ENCODE measurements at places on chromosomes 4 and X. TPM values are rescaled to one million over a fixed set of nuclear protein-coding genes. Genes with fewer than 3 reads are reported as not detected.

DNA sequence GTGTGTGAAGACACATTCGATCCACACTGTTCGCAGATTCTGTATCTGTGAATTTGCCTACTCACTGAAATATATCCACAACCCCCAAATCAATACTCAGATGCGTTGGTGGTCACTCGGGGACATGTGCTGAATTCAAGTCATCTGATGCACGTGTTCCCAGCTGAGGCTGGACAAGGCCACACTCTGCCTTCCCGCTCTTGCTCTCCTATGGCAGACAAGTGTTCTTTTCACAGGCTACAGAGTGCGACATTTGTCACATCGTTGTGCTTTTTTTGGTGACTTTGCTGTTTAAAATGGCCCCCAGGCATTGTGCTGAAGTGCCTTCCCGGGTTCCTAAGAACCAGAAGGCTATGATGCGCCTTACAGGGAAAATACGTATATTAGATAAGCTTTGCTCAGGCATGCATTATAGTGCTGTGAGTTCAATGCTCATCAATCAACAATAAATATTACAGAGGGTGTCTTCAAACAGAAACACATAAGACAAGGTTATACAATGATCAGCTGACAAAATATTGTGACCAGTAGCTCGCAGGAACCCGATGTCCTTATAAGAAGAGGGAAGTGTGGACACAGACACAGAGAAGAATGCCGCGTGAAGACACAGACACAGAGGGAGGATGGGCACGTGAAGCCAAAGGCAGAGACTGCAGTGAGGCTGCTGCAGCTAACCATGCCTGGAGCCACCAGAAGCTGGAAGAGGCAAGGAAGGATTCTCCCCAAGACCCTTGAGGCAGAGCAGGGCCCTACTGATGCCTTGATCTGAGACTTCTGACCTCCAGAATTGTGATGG, 42.0 kb downstream of the IRF2 start:
- no peak for DNase-seq

- DNase-seq = no peak
Observed at GRCh38 chrX:94057385-94057784, 383.4 kb downstream of the FAM133A start.

SRPX2 gene
- total RNA-seq = 11.2 TPM

HTR2C gene
- not detected for total RNA-seq

DNA sequence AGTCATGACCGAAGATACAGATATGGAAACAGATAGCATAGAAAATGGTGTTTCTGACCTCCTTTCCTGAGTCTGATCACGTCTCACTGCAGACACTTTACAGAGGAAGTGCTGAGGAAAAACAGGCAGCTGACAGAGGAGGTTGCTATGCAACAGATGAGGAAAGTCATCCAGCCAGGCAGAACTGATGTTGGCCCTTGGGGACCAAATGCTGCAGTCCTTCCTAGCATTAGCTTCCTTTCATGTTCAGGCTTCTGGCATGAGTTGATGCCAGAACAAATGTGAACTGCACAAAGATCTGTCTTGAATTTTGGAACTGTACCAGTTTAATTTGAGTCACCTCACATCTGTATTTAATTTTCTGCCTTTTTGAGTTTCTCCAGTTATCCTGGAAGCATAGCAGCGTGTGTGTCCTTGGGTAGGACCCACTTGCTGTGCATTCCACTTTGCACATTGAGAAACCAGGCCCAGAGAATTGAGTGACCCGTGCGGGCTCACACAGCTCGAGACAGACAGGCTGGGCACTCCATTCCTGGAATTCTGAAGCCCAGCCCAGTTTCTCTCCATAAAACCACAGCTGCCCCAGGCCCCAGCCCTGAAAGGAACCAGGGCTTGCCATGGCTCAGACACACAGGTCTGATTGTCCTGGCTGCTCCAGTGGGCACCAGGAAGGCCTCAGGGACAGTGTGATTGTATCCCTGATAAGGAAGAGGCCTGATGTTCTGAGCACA, 1.4 kb upstream of the MAGED1 start:
- peak; percentile 93 for DNase-seq

- DNase-seq = no peak
Observed at GRCh38 chr4:125734504-125734903, 419.7 kb downstream of the FAT4 start.

DNA sequence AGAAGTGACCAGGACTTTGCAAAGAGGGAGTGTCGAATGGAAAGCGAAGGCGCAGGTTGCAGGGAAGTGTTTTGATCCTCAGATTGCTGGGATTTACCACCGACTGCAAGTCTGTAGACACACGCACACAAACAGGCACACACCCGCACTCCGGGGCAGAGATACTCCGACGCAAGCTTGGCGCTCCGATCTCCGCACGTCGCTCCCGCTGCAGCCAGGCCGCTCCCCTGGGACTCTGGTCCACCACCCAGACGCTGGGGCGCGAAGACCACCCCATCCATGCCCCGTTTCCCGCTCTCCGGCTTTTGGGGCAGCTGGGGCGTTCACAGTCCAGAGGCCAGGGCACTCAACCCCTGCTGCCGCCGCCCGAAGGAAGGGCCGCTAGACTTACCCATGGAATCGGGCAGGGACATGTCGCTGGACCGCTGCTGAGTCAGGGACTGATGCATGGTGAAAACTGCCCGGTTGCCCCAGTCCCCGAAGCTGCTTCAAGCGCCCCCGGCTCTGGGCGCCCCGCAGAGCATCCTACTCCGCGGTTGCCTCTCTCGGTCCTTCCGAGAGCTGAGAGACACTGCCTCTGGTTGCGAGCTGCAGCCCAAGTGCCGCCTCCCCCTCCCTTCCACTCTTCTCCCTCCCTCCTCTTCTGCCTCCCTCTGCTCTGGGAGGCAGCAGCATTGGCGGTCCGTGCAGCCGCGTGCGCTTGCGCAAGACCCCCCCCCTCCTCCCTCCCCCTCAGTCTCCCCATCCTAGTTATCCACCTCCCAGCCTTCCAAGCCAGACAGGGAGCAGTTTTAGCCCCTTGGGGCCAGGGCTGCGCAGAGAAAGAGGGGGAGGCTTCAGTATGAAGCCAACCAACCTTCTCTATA, at the start of gene TMEM255A:
Gene TMEM255A (minus strand): TSS at position 601 of the 866 bp plus-strand sequence. CDS start 152 bp downstream, at position 449.
- no peak for DNase-seq

ARMCX4 gene
- total RNA-seq = 13.5 TPM

GRCh38 chr4:147994076-147994475, 262.2 kb downstream of the ARHGAP10 start:
- peak; percentile 79 for DNase-seq

INPP4B gene
- total RNA-seq = 28.6 TPM

- no peak for DNase-seq
Observed at GRCh38 chr4:85952528-85952927, 407.3 kb downstream of the MAPK10 start.

Measured in skin of body (tissue), 3 donors.